ENCODE measurements at places on chromosomes 3 and 15.

GRCh38 chr15:98684995-98685525 lies 36.7 kb downstream of the IGF1R start:
- DNase-seq, result no peak

- DNase-seq, result no peak
These were observed 130.6 kb upstream of the BCL6 start for GRCh38 chr3:187875863-187876262.

- DNase-seq, result peak; percentile 8
These were observed 1.0 kb downstream of the C3orf80 start for GRCh38 chr3:160226026-160226907.

- no peak for DNase-seq
These were observed 27.2 kb downstream of the PIK3CA start for GRCh38 chr3:179175358-179175757.

DNA sequence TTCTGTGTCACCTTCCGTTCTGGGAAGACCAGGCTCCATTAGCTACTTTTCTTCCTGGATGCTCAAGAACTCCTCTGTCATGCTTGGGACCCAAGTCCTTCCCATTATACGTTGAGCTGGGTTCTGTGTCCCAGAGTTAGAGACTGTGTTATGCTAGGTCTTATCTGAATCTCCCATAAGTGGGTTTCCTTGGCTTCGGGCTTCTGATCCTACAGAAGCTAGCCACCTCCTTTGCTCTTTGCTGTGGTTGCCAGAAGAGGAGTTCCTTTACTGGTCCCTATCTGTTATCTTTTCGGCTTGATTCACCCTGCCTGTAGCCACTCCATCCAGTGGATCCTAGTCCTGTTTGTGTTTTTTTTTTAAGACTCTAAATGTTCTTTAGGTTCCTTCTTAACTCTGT lies 38.0 kb downstream of the TYRO3 start:
- DNase-seq, result no peak

DNA sequence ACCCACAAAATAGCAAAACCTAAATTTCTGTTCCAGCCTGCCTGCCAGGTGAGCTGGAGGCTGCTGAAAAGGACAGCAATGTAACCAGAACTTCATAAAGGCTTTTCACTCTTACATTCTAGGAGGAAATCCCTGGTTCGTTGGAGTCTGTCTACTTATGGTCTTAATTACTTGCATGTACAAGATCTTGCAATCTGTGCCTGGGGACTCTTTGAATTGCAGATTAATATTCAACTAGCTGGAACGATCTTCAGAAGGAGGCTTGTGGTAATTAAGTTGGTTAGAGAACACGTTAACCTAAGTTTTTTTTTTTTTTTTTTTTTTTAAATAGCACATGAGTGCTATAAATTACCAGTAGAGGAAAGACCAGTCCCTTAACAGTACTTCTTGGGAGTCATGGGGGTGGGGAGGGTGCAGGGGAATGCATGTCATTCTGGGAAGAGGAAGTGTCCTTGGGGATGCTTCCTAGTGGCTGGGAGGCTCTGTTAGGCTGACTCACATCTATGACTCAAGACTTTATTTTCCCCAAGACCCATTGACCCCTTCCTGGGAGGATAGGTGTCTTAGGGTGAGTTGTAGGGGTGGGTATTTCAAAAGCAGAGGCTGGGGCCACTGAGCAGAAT lies 139.8 kb downstream of the RAB11A start:
- DNase-seq, result no peak

DNA sequence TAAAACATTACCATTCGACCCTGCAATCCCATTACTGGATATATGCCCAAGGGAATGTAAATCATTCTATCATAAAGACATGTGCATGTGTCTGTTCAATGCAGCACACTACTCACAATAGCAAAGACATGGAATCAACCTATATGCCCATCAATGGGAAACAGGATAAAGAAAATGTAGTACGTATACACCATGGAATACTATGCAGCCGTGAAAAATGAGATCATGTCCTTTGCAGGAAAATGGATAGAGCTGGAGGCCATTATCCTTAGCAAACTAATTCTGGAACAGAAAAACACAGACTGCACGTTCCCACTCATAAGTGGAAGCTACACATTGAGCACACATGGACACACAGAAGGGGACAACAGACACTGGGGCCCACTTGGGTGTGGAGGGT lies 20.4 kb upstream of the PYDC2 start:
- DNase-seq, result no peak

DNA sequence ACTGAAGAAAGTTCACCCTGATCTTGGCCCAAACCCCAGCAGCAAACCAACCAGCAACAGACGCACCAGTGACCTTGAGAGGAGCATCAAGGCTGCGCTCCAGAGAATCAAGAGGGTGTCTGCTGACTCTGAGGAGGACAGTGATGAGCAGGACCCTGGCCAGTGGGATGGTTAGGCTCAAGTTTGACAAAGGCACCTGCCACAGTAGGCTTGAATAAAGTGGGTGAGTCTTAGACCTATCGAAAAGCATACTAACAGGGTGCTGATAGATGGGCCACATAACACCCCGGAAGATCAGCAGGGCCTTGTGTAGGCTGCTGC lies 23.9 kb downstream of the WHAMM start:
- DNase-seq, result no peak

DNA sequence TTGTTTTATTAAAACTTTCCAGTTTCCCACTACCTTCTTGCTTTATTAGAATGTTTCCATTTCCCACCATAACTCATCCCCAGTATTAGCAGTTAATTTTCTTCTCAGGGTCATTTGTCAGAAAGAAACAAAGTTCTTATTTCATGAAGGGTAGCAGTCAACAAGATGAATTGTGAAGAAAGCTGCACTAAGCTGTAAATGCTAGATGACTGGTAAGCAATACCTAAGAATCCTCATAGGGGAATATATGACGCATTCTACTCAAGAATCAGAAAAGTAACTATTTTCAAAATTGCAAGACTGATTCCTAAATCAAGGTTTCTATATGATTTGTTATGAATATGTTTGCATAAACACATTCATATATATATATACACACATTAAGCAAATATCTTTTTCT lies 48.8 kb upstream of the WDR5B start:
- DNase-seq, result no peak

DNA sequence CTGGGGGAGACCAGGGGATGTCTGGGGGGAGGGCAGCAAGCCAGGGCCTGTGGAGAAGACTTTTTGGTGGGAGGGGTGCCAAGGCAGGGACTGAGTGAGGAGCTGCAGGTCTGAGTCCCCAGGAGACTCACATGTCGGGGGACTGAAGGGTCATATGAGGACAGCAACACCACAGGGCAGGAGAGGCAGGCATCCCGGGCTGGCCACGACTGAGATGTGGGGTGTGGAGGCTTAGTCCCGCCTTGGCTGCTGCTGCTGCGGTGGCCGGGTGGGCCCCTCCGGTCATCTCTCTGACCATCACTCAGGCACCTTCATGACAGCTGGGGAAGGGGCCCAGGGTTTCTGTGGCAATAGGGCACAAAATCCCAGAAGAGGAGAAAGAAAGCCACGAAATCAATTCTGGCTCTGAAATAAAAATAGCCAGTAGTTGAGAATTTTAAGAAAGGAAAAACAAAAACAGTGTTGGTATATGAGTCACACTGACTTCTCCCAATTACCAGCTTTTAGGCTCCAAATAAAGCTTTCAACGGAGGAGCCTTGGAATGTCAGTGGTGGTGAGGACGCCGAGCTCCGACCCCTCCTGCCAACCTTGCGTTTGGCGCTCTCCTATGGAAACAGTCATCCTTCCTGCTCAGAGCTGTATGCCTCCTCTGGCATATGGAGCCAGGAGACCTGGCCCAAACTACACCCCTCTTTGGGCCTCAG lies 52.9 kb upstream of the ITGA11 start:
- DNase-seq, result no peak

GRCh38 chr15:23437673-23438072 lies 9.4 kb downstream of the GOLGA6L2 start:
- no peak for DNase-seq

- peak; percentile 62 for DNase-seq
These were observed 1.5 kb downstream of the MRPL46 start for GRCh38 chr15:88465633-88466224.

DNA sequence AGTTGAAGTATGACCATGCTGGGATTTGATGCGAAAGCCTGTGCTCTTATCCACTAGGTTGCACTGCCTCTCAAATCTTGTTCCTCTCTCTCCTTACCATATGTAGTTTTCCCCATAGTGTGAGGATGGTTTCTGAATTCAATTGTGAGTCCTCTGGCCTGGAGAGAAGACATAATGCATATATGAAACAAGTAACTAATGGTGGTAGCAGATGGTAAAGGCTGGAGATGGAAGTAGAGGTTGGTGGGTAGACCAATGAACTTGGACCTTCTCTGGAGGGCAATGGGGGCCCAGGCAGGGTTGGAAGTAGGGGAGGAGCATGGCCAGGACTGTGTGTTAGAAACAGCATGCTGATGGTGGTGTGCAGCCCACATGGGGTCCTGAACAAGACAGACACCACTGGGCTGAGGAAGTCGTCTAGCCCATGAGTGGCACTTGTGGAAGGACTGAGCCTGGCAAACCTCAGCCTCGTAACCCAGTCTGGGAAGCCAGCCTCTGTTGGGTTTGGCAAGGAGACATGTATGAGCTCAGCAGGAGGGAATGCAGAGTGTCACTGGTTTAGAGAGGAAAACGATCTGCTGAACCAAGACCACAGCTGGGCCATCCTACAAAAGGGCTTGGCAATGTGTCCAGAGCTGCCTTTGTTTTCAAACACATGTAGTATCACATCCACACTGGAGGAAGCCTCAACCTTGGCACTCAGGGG lies 18.5 kb upstream of the LMCD1 start:
- DNase-seq, result no peak

DNA sequence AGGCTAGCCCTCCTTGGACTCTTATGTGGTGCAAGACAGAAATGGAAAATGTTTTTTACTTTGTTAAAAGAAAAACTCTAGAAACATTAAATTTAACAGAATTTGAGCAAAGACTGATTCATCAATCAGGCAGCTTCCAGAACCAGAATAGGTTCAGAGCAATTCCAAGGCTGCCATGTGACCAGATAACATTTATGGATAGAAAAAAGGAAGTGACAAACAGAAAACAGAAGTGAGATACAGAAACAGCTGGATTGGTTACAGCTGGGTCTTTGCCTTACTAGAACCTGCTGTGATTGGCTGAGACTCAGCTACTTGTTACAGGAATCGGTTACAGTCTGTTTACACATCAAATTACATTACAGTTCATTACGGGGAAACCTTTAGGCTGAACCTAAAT lies 22.5 kb upstream of the OTOL1 start:
- DNase-seq, result no peak

Data from activated CD4-positive, alpha-beta T cell treated with anti-CD3 and anti-CD28 coated beads, Interleukin-10, Interleukin-2, amounts not matched to agents 100 ng/mL and 50 ng/mL, durations not matched to agents 16 hours and 8 hours (primary cell).